Dorsolateral prefrontal cortex (tissue), 122 donors: ENCODE measurements at places on chromosomes 1 and 21.

DNA sequence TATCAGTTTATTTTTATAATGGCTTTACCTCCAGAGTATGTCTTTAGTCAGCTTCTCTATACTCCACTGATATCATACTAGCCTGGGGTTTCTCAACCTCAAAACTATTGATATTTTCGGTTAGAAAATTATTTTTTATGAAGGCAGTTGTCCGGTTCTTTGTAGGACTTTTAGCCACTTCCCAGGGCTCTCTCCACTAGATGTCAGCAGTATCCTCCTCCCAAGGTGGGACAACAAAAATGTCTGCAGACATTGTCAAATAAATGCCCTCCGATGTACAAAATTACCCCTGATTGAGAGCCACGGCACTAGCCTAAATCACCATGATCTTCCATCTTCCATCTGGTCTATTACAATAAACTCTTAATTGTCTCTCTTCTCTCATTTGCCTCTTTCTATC is 4.1 kb upstream of the GRIK1 start:
- DNase-seq = no peak

GRCh38 chr1:45552331-45552730 is 1.7 kb downstream of the AKR1A1 start:
- DNase-seq = no peak

DNA sequence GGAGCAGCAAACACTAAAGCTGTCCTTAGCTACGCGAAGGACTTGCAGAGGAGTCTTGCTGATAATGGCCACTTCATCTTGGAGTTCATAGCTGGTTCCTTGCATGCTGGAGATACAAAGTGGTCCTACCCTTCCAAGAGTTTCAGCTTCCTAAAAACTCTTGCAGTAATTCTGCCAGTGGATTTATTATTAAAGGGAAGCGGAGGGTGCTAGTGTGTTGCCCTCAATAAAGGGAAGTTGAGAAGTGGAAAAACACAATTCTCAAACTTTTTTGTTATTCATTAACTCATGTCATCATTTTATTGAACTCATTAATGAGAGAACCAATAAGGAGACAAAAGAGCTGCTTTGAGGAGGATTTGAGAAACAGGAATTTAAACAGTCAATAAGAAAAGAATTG is 6.5 kb upstream of the HAPLN2 start:
- DNase-seq = no peak

DNA sequence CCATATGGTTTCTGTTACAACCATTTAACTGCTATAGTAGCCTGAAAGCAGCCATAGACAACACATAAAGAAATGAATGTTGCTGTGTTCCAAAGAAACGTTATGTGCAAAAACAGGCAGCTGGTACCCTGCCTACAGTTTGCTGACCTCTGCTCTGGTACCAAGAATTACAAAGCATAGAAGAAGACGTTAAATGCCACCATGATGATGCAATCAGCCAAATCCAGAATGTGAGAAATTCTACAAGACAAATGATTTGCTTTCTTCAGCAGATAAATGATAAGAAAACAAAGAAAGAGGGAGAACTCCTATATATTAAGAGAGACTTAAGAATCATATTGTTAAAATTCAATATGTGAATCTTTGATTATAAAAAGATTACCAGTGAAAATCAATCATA is 97.8 kb upstream of the PDE4B start:
- DNase-seq = no peak

DNA sequence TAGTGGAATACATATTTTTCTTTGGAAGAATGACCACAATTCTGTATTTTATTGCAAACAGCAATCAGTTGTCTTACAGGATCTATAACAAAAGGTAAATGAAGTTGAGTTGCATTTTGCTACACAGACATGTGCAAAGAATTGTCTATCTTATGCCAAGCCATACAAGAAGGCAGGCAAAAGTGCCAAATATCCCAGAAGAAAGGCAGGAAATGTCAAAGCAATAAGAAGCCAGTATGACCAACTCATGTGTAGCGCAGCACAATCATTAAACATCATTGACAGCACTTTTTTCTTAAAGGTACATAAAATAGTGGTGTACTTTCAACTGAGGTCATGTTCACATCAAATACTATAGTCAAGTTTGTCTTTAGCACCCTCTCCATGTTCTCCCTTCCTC is 42.7 kb downstream of the NIBAN1 start:
- no peak for DNase-seq

DNA sequence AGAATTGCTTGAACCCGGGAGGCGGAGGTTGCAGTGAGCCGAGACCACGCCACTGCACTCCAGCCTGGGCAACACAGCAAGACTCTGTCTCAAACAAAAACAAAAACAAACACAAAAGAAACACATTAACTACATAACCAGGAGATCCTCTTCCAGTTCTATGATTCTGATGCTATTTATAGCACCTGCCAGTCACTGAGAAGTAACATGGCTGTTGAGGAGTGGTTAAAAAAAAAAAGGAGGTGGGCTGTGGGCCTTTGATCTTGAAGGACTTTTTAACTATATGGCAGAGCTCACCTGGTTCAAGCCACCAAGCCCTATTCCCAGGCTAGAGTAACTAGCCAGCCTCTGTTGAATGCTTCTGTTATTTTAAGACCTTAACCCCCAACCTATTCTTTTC is 148.8 kb downstream of the ZBTB18 start:
- no peak for DNase-seq

DNA sequence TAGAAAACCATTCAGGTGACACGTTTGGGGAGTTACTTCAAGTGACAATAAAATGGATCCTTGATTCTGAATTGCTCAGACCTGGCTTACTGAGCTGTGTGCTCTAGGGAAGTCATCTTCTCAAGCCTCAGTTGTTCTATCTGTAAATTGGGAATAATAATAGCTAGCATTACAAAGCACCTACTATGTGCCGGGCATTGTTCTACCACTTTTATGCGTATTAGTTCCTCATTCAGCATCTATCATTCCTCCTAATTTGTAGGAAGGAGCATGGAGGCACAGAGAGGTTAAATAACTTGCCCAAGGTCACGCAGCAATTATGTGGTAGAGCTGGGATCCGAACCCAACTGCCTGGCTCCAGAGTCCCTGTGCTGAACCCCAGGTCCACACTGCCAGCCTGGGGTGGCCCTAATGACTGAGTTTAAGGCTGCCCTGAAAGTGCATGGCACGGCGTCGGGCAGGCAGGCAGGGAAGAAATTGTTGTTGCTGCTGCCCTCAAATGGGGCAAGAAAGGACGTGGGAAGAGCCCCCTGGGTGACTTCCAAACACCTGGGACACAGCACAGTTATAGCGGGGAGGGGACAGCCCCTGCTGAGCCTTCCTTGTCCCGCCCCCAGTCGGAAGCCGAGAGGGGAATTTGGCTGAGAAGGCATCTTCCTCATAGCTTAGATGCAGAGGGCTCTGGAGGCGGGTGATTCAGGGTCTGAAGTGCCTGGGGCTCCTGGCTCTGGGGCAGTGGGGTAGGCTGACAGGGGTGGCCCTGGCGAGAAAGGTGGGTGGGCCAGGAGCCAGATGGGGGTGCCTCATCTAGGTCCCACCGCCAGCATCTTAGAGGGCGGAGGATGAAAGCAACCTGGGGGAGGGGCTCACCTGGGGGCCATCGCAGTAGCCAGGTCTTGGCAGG is 86.5 kb upstream of the IFFO2 start:
- DNase-seq = no peak

DNA sequence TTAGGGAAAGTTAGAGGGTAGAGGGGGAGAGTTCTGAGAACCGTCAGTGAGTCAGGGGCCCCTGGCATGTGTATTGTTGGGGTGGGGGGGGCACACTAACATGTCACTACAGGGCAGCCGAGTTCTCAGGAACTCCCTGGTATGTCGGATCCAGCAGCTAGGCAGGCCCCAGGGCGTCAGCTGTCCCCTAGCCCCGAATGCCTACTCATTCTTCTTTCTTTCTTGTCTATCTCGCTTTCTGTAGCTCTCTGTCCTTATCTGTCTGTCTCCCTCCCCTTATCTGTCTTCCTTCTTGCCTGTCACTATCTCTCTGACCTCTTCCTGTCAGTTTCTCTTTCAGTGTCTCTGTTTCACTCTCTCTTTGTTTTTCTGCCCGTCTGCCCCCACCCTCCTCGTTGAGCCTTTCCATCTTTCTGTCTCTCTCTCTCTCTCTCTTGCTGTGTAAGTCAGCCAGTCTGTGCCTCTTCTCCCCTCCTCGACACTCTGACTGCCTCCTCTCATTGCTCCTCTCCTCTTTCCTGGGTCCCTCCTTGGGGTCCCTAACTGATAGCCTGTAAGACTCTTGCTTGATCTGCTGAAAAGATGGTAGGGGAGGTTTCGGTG is 2.4 kb downstream of the NTRK1 start:
- DNase-seq = no peak

GRCh38 chr1:24801176-24801575 is 55.9 kb downstream of the CLIC4 start:
- no peak for DNase-seq

DNA sequence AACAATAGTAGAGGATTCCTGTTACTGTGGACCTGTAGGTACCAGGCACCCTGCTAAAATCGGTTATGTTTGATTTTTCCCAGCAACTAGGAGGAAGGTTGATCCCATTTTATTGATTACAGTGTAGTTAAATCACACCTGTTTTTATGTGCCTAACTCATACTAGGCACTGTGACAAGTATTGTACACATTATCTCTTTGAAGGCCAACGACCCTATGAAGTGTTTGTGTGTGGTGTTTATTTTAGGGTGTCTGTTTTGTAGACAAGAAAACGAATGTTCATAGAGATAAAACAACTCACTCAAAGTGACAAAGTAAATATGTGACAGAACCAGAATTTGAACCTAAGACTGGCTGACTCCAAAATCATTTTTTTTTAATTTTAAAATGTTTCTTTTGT is 49.5 kb downstream of the FGGY start:
- no peak for DNase-seq

DNA sequence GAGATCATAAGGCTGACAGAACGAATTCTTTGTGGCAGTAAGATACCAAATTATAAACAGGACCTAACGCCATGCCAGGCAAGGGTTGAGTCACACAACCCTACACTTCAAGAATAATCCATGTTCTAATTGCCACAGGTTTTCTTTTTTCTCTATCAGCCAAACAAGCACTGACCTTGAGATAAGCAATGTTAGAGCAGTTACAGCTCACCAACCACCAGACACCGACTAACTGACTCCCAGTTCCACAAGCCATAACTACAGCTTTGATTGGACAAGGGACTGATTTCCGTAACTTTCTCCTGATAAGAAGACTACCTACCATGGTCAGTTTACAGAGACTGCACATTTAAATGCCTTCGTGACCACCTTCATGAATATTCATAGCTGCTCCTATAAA is 149.6 kb downstream of the PTPRU start:
- no peak for DNase-seq

GRCh38 chr1:47444297-47444561 is 6.4 kb downstream of the FOXD2 start:
- no peak for DNase-seq

DNA sequence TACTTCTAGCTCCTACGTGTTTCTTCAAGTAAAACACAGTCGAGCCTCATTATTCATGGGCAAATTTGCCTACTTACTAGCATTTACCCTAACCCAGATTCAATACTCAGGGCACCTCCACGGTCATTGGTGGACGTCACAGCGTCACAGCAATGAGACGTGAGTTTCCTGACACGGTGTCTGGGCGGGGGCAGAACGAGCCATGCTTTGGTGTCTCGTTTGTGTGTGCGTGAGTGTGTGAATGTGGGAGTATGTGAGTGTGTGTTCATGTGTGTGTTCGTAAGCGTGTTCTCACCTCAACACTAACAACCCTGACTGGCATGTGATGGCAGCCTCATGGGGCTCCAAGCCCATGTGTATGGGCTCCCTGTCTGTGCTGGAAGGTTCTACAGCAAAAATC is 17.5 kb upstream of the COL18A1 start:
- no peak for DNase-seq

DNA sequence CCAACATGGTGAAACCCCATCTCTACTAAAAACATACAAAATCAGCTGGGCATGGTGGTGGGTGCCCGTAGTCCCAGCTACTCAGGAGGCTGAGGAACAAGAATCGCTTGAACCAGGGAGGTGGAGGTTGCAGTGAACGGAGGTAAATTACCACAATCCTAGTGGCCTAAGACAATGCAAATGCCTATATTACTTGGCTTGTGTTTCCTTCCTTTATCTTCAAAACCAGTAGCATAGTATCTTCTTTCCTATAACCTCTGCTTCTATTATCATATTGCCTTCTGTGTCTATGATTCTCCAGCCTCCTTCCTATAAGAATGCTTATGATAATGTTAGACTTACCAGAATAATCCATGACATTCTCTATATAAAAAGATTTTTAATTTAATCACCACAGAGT is 156.2 kb upstream of the RGS18 start:
- DNase-seq = no peak

GRCh38 chr1:108107658-108108057 is 92.5 kb downstream of the SLC25A24 start:
- DNase-seq = no peak

- no peak for DNase-seq
These were observed 20.6 kb downstream of the PADI2 start for GRCh38 chr1:17098446-17099317.

DNA sequence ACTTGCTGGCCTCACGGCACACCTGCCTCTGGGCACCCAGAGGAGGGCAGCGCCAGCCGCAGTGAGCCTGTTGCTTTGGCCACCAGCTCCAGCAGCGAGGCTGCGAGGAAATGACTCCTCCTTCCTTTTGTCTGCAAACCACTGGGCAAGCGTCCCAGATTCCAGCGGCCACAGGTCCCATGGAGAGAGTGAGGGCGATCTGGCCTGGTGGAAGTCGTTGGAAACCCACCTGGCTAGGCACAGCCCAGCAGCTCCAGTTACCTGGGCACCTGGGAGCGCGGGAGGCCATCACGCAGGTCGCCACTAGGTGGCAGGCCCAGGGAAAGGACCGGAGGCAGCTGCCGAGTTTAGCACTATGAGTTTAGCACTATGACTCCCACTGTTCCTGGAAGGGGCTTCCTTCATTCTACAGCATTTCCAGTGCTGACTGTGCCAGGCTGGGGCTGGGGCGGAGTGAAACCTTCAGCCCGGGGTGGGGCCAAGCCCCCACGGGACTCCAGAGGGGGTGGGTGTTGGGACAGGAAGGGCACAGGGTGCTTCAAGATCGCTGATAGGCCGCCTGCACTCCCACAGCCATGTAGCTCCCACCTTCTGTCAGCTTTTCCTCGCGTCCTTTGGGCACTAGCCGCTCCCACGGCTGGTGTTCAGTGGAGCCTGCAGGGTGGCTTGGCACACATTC is 1.1 kb upstream of the ESPN start:
- DNase-seq = no peak

GRCh38 chr1:239826736-239827135 is 264.9 kb upstream of the FMN2 start:
- no peak for DNase-seq

DNA sequence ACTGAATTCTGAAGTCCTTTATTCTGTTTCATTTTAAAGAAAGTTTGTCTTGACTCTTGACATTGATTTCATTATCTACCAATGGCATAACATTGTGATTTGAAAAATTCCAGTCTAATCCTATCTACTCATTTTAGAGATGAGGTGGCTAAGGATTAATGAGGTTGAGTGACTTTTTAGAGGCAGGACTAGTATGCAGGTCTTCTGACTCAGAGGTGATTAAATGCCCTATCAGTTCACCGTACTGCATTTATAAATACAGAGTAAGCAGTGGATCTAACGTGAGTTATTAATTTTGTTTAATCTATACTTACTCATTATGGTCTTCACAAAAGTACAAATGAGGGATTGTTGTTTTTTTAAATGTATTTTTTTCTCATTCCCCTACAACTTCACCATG is 277.6 kb downstream of the PTBP2 start:
- DNase-seq = no peak
